ENCODE measurements at places on chromosomes 5 and 9.
A peak's percentile ranks its signal among the peaks of the same experiment; 100 is the strongest.

GRCh38 chr5:9928326-9928725 is 298.2 kb upstream of the TAS2R1 start:
- DNase-seq: no peak

DNA sequence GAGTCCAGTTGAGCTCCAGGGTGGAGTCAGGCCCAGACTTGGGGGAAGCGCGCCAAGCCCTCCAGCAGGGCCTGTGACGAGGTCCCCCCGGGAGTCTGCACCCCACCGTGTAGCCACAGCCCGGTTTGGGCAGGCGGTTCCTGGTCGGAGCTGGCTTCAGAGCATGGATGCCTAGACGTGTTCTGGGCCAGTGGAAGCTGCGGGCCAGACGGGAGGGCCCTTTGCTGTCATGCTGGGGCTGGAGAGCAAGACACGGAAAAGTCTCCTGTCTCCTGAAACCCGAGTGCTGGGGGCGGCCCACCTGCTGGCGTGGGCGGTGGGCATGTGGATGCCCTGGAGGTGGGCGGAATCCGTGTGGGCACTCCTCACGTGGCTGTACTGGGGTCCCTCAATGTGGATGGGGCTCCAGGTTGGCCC is 1.9 kb downstream of the GPSM1 start:
- no peak for DNase-seq

DNA sequence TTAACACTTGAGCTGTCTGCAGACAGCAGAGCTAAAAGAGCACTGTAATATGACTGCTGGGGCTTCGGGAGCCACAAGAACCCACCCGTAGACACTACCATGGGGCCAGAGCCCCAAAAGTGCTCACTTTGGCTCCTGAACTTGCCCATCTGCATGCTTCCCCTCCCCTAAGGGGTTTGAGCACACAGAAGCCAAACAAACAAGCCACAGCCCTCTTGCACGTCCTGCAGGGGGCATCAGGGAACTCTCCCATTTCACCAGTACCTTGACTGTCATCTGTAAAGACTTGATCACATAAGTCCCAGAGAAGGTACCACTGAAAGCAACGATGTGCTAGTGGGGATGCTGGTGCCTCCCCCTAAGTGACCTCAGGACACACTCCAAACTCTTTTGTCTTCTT is 681.8 kb downstream of the SEMA5A start:
- no peak for DNase-seq

- no peak for DNase-seq
Measured at GRCh38 chr5:98248949-98249348, 524.5 kb upstream of the RGMB start.

GRCh38 chr5:61744690-61745619 is 412.9 kb downstream of the ZSWIM6 start:
- DNase-seq: no peak

DNA sequence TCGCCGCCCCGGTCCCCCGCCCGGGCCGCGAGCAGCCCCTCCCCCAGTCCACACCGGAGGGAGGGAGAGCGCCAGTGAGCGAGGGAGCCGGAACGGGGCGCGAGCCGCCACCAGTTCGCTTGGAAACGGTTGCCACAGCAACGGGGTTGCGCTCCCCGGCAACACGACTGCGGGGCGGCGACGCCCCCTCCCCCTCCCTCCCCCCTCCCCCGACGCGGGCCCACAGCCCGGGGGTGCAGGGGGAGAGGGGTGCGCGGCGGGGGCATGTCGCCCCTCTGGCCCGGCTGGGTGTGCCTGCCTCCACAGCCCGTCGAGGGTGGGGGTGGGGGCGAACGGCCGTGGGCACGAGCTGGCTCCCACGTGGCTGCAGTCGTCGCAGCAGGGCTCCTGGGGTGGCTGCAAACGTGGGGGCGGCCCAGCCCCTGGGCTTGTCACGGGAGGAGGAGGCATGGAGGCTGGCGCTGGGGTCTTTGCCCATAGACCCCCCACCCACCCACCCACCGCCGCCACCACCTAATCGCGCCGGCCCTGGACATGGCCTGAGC is 524 bp downstream of the PRR7 start:
- DNase-seq: peak; percentile 46

- DNase-seq: no peak
Measured at GRCh38 chr9:19409401-19410194, 789 bp downstream of the ACER2 start.

DNA sequence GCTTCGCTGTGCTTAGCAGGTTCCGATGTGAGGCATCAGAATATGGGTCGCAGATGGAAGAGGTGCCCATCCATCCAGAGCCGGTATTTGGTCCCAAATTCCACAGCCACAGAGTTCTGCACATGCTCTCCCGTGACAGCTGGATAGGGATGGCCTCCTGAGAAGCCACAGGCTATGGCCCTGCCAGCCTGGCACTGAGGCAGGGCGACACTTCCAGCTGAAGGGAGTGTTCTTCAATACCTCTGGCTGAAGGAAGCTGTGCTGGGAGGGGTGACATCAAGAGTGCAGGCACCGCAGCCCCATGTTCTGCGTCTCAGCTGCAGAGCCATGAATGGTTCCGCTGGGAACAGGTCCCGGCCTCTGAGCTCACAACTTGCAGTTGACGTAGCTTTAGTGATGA is 83.4 kb upstream of the SIMC1 start:
- no peak for DNase-seq

GRCh38 chr5:18607570-18607969 is 973.3 kb downstream of the TAF11L14 start:
- no peak for DNase-seq
